Fibroblast of skin of abdomen (primary cell): ENCODE measurements at places on chromosomes 2 and 18.

- no peak for DNase-seq
These were observed 33.5 kb upstream of the CALCRL start for GRCh38 chr2:187481543-187481942.

DNA sequence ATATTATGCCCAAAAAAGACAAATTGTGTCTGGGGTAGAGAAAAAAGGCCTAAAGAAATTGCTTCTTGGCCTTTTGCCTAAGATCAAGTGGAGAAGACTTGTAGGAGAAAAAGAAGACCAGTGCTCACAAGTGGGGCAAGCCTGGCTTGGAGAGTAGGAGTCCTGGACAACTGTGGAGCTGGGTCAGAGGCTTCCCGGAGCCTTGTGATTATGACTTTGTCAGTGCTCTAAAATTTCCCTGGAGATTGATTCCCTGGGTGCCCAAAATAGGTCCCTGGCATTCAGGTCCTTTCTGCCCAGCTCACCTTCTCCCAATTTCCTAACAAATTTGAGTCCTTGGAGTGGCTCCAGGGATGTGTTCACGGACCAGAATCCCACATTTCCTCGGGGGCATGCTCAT, 787 bp upstream of the TRIM54 start:
- DNase-seq, result no peak

DNA sequence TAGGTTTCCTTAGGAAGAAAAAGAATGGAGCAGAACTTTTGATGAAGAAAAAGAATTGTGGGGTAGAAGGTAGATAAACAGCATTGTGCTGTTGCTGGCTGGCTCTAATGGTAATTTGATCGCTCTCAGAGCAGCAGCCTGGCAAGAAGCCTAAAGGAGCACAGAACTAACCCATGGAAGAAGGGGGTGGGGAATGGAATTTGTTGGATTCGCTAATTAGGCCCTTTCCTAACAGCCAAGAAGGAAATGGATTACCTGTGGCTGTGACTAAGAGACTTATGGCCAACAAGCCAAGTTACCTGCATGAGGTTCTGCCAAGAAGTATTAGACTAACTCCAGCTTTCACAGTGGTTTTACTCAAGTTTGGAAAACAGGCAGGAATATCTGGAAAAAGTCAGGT, 210.6 kb downstream of the IKZF2 start:
- DNase-seq, result peak; percentile 36

- no peak for DNase-seq
These were observed 62.7 kb upstream of the DOCK10 start for GRCh38 chr2:225104971-225105370.

- DNase-seq, result no peak
These were observed 67.1 kb downstream of the PRELID3A start for GRCh38 chr18:12474876-12475275.

DNA sequence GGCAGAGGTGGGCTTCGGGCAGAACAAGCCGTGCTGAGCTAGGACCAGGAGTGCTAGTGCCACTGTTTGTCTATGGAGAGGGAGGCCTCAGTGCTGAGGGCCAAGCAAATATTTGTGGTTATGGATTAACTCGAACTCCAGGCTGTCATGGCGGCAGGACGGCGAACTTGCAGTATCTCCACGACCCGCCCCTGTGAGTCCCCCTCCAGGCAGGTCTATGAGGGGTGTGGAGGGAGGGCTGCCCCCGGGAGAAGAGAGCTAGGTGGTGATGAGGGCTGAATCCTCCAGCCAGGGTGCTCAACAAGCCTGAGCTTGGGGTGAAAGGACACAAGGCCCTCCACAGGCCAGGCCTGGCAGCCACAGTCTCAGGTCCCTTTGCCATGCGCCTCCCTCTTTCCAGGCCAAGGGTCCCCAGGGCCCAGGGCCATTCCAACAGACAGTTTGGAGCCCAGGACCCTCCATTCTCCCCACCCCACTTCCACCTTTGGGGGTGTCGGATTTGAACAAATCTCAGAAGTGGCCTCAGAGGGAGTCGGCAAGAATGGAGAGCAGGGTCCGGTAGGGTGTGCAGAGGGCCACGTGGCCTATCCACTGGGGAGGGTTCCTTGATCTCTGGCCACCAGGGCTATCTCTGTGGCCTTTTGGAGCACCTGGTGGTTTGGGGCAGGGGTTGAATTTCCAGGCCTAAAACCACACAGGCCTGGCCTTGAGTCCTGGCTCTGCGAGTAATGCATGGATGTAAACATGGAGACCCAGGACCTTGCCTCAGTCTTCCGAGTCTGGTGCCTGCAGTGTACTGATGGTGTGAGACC, at the start of gene PROC:
Gene PROC (plus strand): TSS at position 128 of the 812 bp plus-strand sequence. CDS start 1,516 bp downstream, outside the sequence.
- no peak for DNase-seq

DNA sequence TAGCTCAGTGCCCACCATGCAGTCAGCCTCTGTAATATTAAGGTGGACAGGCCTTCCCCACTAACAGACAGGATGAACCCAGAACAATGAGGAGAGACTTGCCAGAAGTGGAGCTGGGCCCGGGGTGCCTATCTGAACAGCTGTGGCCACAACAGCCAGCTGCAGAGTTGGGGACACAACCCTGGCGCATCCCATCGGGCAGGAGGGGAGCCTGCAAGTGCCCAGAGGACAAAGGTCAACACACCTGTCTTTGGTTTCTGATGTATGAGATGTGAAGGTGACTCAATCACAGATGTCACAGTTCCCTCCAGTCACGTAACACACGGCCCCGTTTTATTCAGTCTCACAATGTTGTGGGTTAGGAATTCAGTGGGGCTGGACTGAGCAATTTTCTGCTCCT, 48.2 kb upstream of the TAF1B start:
- no peak for DNase-seq

GRCh38 chr2:94993176-94994062, 32.1 kb upstream of the MAL start:
- no peak for DNase-seq

- no peak for DNase-seq
These were observed 4.5 kb downstream of the RETREG2 start for GRCh38 chr2:219182331-219183150.

GRCh38 chr18:76572518-76573247, 77.6 kb upstream of the ZNF516 start:
- no peak for DNase-seq

DNA sequence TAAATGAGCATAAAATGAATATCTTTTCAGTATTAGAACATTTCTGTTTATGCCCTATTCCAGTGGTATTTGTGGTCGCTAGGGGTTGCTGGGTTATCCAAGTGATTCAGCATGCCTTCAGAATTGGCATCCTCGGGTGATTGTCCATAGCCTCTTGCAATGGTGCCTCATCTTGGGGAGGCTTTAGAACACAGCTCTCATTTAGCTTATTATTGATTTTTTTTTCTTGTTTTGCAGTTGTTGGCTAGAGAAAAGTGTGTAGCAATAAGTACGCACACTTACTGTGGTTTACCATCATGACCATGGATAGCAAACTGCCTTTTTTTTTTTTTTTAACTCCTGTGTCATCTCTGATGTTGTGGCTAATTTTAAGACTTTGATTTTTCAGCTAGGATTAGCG, 33.6 kb downstream of the PLEKHA3 start:
- DNase-seq, result peak; percentile 4
